ENCODE measurements at places on chromosomes 12 and 14.

GRCh38 chr14:64671591-64671990, 32.6 kb upstream of the PLEKHG3 start:
- DNase-seq, result no peak

GRCh38 chr12:31507966-31508365, 83.0 kb downstream of the DENND5B start:
- no peak for DNase-seq

DNA sequence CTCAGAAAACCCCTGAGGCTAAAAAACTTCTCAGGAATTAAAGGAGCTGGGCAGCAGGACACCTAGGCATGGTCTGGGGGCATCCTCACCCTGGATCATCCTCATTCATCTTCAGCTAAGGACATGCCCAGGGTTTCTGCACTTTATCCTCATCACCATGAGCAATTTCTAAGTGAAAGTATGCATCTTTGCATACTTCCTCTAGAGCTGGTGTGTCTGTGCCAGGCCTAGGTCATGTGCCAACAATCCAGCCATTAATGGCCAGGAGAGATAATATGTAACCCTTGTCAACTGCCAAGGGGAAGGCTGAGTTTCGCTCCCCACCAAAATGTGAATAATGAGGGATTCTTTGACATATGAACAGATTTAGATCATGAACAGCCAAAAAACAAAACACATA, 160.5 kb downstream of the KITLG start:
- no peak for DNase-seq

- no peak for DNase-seq
These were observed 55.2 kb downstream of the SLC25A21 start for GRCh38 chr14:37116933-37117849.

- no peak for DNase-seq
These were observed 392.4 kb upstream of the DCN start for GRCh38 chr12:91574975-91575374.

DNA sequence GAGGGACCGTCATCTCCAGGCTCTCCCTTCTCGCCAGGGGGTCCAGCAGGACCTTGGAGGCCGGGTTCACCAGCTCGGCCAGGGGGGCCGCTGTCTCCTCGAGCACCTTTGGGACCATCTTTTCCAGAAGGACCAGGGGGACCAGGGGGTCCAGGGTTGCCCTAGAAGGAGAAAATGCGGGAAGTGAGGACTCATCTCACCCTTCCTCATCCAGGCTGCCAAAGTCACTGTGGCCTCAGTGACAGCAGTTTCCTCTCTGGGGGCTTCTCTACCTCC, 15.1 kb downstream of the TMEM106C start:
- no peak for DNase-seq

DNA sequence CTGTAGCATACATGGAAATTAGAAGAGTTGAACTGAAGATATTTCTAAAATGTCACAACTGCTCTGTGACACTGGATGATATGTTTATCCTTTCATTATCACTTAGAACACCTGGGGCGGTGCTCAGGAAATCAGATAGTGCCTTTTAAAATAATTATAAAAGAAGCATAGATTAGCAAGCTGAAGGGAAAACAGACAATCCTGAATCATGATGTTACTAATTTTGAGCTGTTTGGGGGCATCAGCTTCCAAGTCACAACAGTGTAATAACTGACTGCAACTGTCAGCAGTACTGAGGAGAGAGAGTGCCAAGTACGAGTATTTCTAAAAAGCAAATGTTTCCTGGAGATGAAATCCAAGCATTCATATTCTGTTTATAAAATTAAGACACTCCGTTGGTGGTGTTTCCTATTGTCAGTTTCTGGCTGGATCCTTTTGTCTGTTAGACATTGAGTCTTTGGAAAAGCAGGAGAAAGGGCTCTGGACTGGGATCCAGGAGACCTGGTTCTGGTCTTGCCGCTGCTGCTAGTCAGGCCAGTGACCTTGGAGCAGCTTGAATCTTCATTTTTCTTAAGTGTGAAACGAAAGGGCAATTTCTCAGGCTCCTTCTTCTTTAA, 380.1 kb downstream of the EGLN3 start:
- no peak for DNase-seq

DNA sequence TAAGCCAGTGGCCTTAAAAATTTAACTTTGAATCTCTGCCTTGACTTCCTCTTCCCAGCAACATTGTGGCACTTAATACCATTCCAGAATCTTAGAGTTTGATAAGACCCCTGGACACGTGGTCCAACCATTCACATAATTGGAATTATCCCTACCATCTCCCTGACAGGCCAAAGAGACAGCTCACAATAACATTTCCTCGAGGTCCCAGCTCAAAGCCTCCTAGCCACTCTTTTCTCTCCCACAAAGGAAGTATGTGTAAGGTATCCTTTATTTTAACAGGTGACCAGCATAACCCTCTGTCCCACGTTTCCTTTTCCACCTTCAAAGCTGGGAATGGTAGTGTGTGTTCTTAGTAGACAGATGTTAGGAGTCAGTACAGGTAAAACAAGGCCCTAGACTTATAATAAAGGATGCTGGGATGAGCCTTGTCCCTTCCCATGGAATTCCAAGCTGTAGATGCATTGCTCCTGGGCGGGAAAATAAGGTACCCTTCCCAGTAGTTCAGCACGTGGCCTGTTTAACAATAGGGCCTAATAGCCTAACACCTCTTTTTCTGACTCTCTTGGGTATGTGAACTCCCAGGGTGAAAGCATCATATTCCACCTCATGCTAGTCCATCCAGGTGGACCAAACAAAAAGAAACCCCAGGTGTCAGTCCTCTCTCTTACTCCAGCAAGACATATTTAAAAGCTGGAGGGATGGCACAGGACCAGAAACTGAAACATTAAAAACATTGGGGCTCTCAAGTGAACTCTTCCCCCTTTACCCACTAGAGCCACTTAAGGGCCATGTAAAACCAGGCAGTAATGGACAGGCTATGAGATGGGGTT, 37.5 kb upstream of the COL2A1 start:
- no peak for DNase-seq

GRCh38 chr12:27780612-27781408, 774 bp upstream of the MANSC4 start:
- DNase-seq, result no peak

GRCh38 chr14:32028599-32028998, 48.5 kb upstream of the ARHGAP5 start:
- no peak for DNase-seq

DNA sequence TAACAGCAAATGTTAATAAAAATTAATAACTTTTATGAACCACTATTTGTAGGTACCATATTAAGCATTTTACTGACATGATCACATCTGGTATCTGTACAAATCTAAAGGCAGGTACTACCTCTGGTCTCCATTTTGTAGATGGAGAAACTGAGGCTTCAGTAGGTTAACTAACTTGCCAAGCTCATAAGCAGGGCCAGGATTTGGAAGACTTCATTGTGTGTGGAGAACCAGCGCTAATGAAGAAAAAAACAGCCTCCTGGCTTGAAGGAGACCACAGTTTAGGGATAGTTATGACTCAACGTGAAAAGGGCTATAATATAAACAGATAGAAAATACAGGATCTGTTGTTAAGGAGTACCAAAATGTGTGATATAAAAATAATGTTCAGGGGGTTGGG, 1.0 kb downstream of the NUP37 start:
- DNase-seq, result no peak

DNA sequence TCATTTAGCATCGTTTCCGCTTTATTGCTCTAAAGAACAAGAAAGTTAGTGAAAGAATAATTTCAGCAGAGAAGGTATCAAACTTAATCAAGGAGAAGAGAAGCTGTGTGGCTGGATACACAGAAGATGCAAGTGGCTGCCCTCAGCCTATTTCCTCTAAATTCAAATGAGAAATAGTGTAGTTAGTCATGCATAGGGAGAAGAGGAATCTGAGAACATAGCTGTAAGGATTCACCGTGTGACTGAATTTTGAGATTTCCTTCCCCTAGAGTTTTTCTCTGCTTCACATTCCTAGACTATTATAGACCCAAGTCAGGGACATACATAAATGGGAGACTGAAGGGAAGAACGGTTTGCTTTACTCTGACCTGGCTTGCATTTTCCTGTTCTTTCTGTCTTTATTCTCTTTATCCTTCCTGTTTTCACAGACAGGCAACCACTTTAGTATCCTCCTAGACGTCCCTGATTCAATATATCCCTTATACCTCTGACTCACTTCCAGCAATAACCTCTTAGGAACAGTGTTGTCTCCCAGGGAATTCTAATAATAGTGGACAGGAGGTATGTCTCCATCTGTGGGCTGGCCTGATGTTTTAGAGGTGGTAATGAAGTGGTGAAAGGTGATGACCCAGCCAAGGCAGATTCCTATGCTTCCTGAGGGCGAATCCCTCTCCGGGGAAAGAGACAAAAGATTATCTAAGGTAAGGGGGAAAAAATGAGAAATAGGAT, 7.0 kb downstream of the RNASE10 start:
- DNase-seq, result no peak

DNA sequence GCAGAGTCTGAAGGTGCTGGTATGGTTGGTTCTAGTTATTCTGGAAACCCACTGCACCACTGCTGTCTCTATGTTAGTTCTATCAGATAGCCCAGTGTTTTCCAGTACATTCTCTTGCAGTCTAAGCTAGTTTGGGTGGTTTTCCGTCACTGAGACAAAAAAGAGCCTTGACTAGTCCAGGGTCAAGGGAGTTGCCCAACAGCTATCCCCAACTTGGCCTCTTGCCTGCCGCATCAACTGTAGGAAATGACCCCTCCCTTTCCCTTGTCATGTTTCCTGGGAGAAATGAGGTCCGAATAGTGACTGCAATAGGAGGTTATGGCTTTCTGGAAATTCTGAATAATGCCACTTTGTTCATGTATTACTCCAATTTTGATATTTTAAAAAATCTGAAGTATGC, 160.4 kb downstream of the EFCAB11 start:
- DNase-seq, result no peak

DNA sequence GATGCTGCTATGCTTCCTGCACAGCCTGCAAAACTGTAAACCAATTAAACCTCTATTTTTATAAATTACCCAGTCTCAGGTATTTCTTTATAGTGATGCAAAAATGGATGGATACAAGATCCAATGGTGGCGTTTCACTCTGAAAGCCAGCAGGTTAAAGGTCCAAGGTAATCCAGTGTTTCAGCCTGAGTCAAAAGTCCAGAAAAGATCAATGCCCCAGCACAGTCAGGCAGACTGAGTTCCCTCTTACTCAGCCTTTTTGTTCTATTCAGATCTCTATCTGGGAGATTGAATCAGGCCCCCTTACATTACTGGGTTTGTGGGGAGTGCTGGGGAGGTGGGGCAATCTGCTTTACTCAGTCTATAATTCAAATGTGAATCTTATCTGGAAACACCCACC, 464.5 kb downstream of the GXYLT1 start:
- no peak for DNase-seq

- DNase-seq, result no peak
These were observed 1.7 kb downstream of the ANGEL1 start for GRCh38 chr14:76810953-76811400.

GRCh38 chr12:102964872-102965271, 7.4 kb downstream of the ASCL1 start:
- no peak for DNase-seq

GRCh38 chr14:60989599-60989998, 8.6 kb downstream of the SLC38A6 start:
- no peak for DNase-seq

DNA sequence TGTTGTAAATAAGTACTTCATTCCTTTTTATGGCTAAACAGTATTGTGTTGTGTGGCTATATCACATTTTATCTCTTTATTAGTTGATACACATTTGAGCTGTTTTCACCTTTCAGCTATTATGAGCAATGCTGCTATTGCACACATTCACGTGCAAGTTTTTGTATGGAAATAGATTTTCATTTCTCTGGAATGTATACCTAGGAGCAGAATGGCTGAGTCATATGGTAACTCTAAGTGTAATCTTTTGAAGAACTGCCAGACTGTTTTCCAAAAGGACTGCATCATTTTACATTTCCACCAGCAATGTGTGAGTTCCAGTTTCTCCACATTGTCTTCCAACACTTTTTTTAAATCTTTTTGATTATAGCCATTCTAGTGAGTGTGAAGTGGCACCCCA, 134.0 kb downstream of the SRGAP1 start:
- DNase-seq, result no peak

DNA sequence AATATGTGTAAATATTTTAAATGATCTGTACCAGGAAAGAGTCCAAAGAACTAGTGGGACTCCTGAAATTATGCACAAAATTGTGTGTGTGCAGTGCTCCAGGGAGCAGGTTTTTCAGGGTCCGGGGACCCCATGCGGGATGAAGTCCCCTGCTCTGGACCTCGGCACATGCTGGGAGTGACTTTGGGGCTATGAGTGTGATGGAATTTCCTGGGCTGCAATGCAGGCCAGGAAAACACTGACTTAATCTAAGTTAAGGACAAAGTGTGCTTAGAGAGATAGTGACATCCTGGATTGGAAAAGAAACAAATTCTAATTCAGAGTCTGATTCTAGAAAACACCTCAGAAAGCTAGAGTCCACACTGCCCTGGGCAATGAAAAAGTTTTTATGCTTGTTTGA, 6.2 kb upstream of the MYH6 start:
- DNase-seq, result no peak

GRCh38 chr12:57418255-57418654, 12.6 kb downstream of the R3HDM2 start:
- no peak for DNase-seq
